Activated T-cell treated with anti-CD3 and anti-CD28 coated beads, Interleukin-2, amount 50 U/mL, for 24 hours (primary cell): ENCODE measurements at places on chromosomes 7 and 10.

DNA sequence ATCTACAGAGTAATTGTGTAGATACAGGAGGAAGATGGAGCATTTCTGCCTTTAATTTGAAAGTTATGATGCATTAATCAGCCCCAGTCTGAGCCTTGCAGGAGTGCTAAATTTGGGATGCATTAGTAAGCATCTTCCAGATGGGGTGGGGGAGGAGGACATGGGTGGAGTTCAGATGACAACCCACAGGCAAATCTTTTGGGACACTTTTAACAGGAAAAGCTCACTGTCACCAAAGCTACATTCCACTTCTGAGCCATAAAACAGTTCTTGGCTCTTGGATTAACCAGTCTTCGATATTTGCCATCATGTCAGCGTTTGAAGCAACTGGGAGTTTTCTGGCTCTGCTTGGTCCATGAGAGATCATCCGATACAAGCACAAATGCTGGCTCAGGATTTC, 121.1 kb downstream of the CXCL12 start:
- peaks cover 17% of the 10 kb centered on the region for H3K27me3 ChIP-seq
- no peak overlapping the region for H3K27ac ChIP-seq
- no peaks in the 10 kb centered on the region for H3K4me1 ChIP-seq
- DNase-seq, result no peak

DNA sequence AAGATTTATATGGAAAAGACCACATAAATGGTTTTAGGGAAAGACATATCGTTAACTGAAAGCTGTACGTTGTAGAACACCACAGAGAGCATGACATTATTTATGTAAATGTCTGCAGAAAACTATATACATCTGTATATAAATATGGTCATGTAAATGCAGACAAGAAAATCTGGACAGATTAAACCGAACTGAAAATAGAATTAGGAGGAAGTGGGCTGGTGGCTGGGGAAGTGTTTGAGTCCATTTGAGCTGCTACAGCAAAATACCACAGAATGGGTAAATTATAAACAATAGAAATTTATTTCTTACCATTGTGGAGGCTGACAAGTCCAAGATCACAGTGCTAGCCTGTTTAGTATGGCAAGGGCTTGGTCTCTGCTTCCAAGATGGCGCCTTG, 56.3 kb upstream of the USP6NL start:
- no peak overlapping the region for H3K27ac ChIP-seq
- peaks cover 3% of the 10 kb centered on the region for H3K4me1 ChIP-seq
- peaks cover 9% of the 10 kb centered on the region for H3K27me3 ChIP-seq

DNA sequence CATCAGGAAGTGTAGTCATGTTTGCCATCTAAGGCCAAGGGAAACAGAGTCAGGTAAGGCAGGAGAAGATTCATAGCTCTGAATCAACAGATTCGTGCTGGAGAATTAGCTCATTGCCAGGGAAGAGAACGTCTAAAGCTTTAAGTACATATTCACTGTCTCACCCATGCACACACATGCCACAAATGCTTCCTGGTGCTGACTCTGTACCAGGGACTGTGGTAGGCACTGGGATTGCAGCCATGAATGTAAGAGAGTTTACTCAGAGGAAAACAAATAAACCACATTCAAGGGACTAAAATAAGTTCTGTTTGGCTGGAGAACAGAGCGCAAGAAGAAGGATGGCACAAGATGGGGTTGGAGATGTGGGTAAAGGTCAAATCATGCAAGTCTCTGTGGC, 89.8 kb upstream of the HPS1 start:
- H3K4me1 ChIP-seq, result no peaks in the 10 kb centered on the region
- peaks cover 25% of the 10 kb centered on the region for H3K27me3 ChIP-seq
- H3K27ac ChIP-seq, result no peak overlapping the region
- no peak for DNase-seq

DNA sequence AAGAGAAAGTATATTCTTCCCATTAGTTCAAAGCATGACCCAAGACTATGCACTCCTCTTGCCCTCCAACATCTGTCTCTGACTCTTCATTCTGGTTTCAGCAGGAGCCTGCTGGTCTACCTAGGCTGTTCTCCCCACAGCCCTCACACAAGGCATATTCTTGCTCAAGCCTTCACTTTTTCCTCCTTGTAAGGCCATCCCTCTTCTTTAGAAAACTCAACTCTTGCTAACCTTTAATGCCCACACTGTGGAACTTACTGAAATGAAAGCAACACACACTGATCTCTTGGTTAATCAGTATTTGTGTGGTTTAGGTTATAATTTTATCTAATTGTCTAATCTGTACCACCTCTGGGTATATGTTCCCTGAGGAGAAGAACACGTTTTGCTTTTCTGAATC, 75.8 kb downstream of the PRKCQ start:
- H3K27ac ChIP-seq, result peak overlapping the region; percentile 84
- peaks cover 81% of the 10 kb centered on the region for H3K36me3 ChIP-seq
- no peaks in the 10 kb centered on the region for H3K27me3 ChIP-seq
- DNase-seq, result no peak

DNA sequence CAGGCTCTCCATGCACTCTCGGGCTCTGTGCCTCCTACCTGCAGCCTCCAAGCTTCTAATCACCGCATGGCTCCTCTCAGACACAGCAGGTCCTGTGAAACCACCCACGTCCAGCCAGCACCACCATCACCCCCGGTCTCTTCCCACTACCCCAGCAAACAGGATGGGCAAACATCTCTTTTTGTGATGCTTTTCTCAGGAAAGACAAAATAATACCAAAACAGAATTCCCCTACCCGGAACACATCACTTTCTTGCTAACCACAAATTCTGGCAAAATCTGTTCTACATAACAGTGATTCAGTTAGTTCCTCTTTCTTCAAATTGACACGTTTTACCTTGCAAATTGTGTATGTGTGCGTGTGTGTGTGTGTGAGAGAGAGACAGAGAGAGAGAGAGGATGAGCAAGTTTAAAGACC, 6.5 kb downstream of the SNX8 start:
- no peak overlapping the region for H3K27ac ChIP-seq
- H3K27me3 ChIP-seq, result no peaks in the 10 kb centered on the region
- peaks cover 19% of the 10 kb centered on the region for H3K36me3 ChIP-seq
- DNase-seq, result no peak
- peaks cover 18% of the 10 kb centered on the region for H3K4me1 ChIP-seq

GRCh38 chr7:106679153-106679931, 18.4 kb upstream of the CCDC71L start:
- H3K27me3 ChIP-seq, result no peaks in the 10 kb centered on the region
- H3K4me3 ChIP-seq, result no peak overlapping the region
- H3K27ac ChIP-seq, result peak overlapping the region; percentile 57
- H3K36me3 ChIP-seq, result no peaks in the 10 kb centered on the region

GRCh38 chr10:90326498-90327267, 531.2 kb downstream of the HTR7 start:
- no peak for DNase-seq
- H3K27ac ChIP-seq, result no peak overlapping the region
- H3K4me1 ChIP-seq, result no peaks in the 10 kb centered on the region
- H3K36me3 ChIP-seq, result no peaks in the 10 kb centered on the region

- no peaks in the 10 kb centered on the region for H3K36me3 ChIP-seq
- H3K27ac ChIP-seq, result no peak overlapping the region
- no peak for DNase-seq
- peaks cover 8% of the 10 kb centered on the region for H3K4me1 ChIP-seq
- H3K4me3 ChIP-seq, result no peak overlapping the region
- H3K27me3 ChIP-seq, result no peaks in the 10 kb centered on the region
Observed at GRCh38 chr10:71684356-71685173, 35.0 kb downstream of the C10orf105 start.

DNA sequence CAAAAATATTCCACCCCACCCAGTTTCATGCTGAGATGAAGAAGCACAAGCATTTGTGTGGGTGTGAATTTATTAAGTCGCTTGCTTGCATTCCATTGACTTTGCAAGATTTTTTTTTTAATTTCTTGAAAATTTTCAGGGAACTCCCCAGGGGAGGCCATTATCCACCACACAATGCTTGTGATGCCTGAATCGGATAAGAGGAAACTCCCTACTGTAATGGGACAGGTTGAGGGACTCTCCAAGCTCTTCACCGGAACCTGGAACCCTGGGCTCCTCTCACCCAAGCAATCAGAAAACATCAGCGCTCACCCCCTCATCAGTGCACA, 153.6 kb upstream of the ZMIZ1 start:
- H3K27me3 ChIP-seq, result peaks cover 6% of the 10 kb centered on the region
- H3K27ac ChIP-seq, result no peak overlapping the region
- DNase-seq, result no peak
- no peak overlapping the region for H3K4me3 ChIP-seq
- no peaks in the 10 kb centered on the region for H3K36me3 ChIP-seq

- DNase-seq, result no peak
- no peaks in the 10 kb centered on the region for H3K36me3 ChIP-seq
- H3K27me3 ChIP-seq, result no peaks in the 10 kb centered on the region
Observed at GRCh38 chr10:106938513-106938912, 226.0 kb downstream of the SORCS1 start.

DNA sequence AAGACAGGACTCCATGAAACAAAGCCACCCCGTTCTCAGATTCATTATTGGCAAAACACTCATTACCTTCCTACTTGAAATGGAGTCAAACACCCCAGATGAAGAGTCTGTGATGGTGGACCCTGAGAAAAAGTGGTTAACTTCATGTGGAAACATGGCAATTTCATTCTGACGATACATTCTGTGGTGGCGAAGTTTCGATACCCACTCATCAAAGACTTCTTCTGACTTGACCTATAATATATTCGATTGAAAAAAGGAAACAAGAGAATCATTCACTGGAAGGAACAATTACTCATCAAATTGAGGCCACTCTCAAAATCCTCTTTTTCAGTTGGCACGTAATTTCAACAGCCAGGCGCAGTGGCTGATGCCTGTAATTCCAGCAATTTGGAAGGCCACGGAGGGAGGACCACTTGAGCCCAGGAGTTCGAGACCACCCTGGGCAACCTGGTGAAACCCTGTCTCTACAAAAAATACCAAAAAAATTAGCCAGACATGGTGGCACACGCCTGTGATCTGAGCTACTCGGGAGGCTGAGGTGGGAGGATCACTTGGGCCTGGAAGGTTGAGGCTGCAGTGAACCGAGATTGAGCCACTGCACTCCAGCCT, 108.8 kb upstream of the GSDME start:
- H3K27me3 ChIP-seq, result no peaks in the 10 kb centered on the region
- peak overlapping the region; percentile 64 for H3K4me3 ChIP-seq
- H3K4me1 ChIP-seq, result peaks cover 59% of the 10 kb centered on the region

- no peak overlapping the region for H3K27ac ChIP-seq
- peaks cover 2% of the 10 kb centered on the region for H3K27me3 ChIP-seq
- H3K36me3 ChIP-seq, result no peaks in the 10 kb centered on the region
- H3K4me3 ChIP-seq, result no peak overlapping the region
- H3K4me1 ChIP-seq, result no peaks in the 10 kb centered on the region
- no peak for DNase-seq
Observed at GRCh38 chr10:28797904-28798371, 120.6 kb downstream of the BAMBI start.

DNA sequence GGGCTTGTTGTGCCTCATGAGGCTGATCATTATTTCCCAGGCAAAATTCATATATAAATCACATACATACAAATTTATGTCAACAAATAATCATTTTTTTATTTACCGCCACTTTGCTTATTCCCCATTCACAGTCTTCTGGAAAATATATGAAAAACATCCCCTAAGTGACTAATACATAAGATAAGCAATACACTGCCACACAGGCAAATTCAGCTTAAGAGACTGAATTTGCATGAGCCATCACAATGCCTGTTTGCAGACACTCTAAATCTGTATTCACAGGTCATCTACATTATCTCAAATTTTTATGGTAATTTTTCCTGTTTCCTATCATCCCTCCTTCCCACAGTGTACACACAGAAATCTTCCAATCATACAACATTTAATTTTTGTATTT, 13.2 kb downstream of the OSBPL3 start:
- peak overlapping the region; percentile 89 for H3K27ac ChIP-seq
- H3K36me3 ChIP-seq, result peaks cover 9% of the 10 kb centered on the region
- no peak for DNase-seq
- no peak overlapping the region for H3K4me3 ChIP-seq
- H3K27me3 ChIP-seq, result no peaks in the 10 kb centered on the region

GRCh38 chr10:30861221-30861620, 170.4 kb downstream of the ZNF438 start:
- H3K27me3 ChIP-seq, result no peaks in the 10 kb centered on the region
- no peak overlapping the region for H3K27ac ChIP-seq
- peaks cover 3% of the 10 kb centered on the region for H3K4me1 ChIP-seq
- no peaks in the 10 kb centered on the region for H3K36me3 ChIP-seq
- H3K4me3 ChIP-seq, result no peak overlapping the region

DNA sequence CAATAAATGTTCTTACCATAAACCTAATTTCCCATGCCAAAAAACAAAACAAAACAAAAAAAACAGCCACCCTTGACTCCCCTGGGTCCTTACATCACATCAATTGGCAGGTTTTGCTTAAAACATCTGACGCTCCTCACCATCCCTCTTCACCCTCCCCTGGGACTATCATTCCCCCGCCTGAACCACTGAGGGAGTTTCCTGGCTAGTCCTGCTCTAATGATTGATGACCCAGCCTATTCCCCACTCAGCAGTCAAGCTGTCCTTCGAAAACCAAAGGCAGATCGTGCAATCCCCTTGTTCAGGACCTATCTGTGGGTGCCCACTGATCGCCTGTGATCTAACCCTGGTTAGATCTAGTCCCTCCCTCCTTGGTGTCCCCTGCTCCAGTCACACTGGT, 11.2 kb upstream of the FRMPD2 start:
- peaks cover 43% of the 10 kb centered on the region for H3K27me3 ChIP-seq
- DNase-seq, result no peak
- H3K36me3 ChIP-seq, result no peaks in the 10 kb centered on the region
- no peak overlapping the region for H3K4me3 ChIP-seq

GRCh38 chr10:49310460-49310859, 11.5 kb downstream of the C10orf71 start:
- H3K4me3 ChIP-seq, result no peak overlapping the region
- H3K4me1 ChIP-seq, result peaks cover 22% of the 10 kb centered on the region
- H3K36me3 ChIP-seq, result no peaks in the 10 kb centered on the region
- DNase-seq, result no peak

DNA sequence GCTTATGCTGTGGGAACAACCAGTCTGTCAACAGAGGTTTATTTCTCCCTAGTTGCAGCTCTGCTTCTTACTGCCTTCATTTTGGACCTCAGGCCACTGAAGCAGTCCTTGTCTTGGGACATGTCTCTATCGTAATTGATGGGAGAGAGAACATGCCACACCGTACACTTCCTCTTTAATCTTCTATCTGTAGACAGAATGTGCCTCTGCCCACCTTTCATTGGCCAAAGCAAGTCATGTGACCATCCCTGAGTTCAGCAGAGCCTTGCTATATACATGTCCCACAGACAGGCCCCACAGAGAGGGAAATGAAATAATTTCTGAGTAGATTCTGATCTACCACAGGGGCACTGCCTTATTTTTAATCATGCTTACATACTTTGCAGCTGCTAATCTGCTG, 98.0 kb downstream of the KCND2 start:
- H3K4me3 ChIP-seq, result no peak overlapping the region
- H3K27me3 ChIP-seq, result no peaks in the 10 kb centered on the region
- no peak for DNase-seq
- H3K4me1 ChIP-seq, result no peaks in the 10 kb centered on the region
- H3K36me3 ChIP-seq, result no peaks in the 10 kb centered on the region
- no peak overlapping the region for H3K27ac ChIP-seq

GRCh38 chr7:107995184-107996071, 7.5 kb downstream of the LAMB1 start:
- peaks cover 68% of the 10 kb centered on the region for H3K27me3 ChIP-seq
- DNase-seq, result no peak
- H3K27ac ChIP-seq, result no peak overlapping the region
- H3K4me3 ChIP-seq, result no peak overlapping the region
- H3K36me3 ChIP-seq, result no peaks in the 10 kb centered on the region
